Stimulated activated CD8-positive, alpha-beta memory T cell treated with anti-CD3 and anti-CD28 coated beads, Interleukin-2, amount 100 ng/mL, for 48 hours (primary cell): ENCODE measurements at places on chromosomes 5 and 9.

DNA sequence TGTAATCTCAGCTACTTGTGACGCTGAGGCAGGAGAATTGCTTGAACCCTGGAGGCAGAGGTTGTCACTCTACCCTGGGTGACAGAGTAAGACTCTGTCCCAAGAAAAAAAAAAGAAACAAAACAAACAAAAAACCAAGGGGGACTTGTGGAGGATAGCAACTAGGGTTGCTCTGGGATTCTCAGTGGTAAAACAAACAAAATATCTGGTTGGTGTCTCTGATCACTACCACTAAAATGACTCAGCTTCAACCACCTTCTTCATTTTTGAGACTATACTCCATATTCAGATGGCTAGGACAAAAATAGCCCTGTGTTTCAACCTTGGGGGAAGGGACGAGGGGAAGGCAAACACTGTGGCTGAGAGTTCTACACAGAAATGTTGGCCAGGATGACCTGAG lies 110.3 kb downstream of the ARRDC3 start:
- DNase-seq, result no peak

DNA sequence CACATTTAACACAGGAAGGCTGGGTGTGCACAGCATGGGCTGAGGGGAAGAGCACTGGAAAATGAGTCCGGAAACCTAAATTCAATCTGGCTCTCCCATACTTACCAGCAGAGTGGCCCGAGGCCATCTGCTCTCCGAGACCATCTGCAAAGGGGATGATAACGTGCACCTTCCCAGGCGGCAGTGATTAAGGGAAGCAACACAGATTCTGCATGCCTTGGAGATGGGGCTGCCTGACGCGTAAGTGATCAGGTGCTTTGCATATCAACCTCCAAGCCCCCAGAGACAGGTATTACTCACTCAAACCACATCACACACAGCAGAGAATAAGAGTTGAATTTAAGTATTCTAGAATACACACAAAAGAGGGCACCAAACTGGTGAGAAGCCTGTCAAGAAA lies 9.1 kb downstream of the EPB41L4B start:
- no peak for DNase-seq

DNA sequence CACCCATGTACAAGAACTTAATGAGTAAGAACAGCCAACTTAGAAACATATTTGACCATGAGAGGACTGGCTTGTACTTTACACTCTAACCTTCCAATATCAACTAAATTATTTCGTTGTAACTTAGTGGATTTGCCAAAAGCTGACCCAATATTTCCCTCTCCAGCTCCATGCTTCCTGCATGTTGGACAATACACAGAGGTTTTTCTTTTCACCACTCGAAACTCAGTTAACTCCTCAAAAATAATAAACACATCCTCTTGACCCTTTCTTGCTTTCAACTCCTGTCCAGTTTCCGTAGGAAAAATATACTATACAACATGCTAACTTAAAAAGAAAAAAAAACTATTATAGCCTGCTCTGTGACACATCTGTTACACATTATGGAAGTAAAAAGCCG lies 188.9 kb downstream of the MPDZ start:
- DNase-seq, result no peak

GRCh38 chr5:177988989-177989625 lies 6.9 kb downstream of the PROP1 start:
- DNase-seq, result no peak

- DNase-seq, result no peak
Observed at GRCh38 chr9:16625811-16626210, 244.7 kb downstream of the BNC2 start.

- no peak for DNase-seq
Observed at GRCh38 chr5:78591972-78592700, 56.4 kb downstream of the LHFPL2 start.

- DNase-seq, result no peak
Observed at GRCh38 chr5:16909464-16909863, 26.6 kb downstream of the MYO10 start.

GRCh38 chr9:4725706-4726442 lies 15.1 kb downstream of the AK3 start:
- DNase-seq, result no peak

GRCh38 chr5:124627815-124628595 lies 118.4 kb downstream of the ZNF608 start:
- DNase-seq, result no peak

- DNase-seq, result no peak
Observed at GRCh38 chr9:30035761-30036160, 2348.7 kb upstream of the ACO1 start.

DNA sequence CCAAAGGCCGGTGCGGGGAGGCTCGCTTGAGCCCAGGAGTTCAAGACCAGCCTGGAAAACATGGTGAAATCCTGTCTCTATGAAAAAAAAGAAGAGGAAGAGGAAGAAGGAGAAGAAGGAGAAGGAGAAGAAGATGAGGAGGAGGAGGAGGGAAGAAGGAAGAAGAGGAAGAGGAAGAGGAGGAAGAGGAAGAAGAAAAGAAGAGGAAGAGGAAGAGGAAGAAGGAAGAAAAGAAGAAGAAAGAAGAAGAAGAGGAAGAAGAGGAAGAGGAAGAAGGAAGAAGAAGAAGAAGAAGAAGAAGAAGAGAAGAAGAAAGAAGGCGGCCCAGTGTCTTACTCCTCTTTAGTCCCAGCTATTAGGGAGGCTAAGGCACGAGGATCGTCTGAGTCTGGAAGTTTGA lies 44.8 kb upstream of the XPA start:
- no peak for DNase-seq

DNA sequence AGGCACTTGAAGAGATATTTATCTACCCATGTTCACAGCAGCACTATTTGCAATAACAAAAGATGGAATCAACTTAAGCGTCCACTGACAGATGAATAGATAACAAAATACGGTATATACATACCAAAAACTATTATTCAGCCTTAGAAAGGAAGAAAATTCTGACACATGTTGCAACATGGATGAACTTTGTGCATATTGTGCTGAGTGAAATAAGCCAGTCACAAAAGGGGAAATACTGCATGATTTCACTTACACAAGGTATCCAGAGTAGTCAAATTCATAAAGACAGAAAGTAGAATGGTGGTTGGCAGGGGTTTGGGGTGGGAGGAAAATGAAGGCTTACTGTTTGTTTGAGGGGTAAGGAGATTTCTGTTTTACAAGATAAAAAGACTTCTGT lies 66.0 kb downstream of the FBN2 start:
- no peak for DNase-seq

GRCh38 chr5:39412721-39413394 lies 11.9 kb downstream of the DAB2 start:
- DNase-seq, result no peak

DNA sequence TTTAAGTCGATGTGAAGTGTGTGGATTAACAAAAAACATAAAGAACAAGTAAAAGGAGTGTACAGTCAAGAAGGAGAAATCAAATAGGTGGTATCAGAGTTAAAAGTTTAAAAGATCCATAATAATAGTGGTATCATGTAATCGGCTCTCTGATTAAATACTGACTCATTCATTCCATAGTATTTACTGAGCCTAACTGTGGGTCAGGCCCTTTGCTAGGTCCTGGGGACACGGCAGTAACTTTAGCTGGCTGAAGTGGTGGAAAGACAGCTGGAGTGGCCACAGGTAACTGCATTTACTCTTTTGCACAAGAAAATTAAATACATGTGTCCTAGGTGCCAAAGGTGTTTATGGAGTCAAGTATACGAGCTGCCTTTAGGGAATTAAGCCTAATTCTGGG lies 124.0 kb downstream of the GNAQ start:
- no peak for DNase-seq

DNA sequence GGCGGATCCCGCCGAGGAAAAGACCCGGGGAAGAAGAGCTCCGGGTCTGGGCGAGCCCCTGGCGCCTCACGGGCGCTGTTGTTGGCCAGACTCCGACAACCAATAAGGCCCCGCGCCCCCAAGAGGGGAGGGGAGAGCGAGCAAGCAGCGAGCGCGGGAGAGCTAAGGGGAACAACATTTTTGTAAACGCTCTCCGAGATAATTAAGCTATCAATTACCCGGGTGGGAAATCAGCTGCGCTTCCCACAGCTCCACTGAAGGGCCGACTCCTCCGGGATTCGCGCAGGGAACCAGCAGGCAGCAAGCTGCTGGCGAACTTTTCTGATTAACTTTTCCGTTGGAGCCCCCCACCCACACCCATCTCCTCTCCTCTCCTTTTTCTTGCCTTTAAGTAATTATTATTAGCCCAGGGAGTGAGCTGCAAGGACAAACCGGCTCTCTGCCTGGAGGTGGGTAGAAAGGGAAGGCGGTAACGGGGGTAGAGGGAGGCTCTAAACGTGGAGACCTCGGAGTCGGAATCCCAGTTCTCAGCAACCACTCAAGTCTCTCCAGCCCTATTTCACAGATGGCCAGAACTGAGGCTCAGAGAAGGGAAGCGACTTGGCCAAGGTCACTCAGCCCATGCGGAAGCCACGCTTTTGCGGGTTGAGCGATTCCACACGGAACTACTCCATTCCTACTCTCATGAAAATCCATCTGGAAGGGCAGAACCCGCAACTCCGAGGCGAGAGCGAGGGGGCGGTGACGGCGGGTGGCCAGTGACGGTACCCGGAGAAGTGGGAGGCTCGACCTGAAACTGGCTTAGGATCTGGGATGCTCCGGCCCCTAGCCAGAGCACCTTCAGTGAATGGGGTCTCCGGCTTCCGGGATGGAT lies 1.3 kb downstream of the ASTN2 start:
- no peak for DNase-seq

GRCh38 chr5:21834863-21835262 lies 1018.3 kb downstream of the CDH12 start:
- DNase-seq, result no peak

DNA sequence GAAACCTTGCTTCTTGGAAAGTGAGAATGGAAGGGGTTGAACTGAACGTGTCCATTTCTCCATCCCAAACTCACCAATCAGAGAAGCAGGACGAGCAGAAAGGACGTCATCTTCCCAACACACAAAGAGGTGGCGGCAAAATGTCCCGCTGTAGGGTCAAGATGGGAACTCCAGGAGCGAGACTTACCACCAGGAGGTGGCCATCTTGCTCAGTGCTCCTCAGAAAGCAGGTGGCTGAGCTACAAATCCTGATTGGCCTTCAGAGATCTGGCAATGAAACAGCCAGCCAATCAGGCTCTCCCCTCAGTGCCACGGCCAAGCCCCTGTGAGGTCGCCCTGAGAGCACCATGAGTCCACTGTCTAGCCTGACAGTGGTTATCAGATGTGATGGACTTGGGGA lies 259.0 kb downstream of the NDUFS4 start:
- no peak for DNase-seq

DNA sequence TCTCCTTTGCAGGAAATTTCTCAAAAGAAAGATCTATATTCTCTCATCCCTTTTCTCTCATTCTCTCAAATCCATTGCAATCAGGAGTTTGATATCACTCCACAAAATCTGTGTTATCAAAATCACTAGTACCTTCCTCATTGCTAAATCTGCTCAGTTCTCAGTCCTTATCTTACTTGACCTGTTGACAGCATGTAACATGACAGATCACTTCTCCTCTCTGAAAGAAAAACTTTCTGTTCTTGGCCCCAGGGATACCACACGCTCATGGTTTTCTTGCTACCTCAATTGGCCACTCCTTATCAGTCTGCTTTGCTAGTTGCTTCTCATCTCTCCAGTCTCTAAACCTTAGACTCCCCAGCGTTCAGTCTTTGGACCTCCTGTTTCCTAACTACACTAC lies 22.1 kb downstream of the SRP19 start:
- no peak for DNase-seq

DNA sequence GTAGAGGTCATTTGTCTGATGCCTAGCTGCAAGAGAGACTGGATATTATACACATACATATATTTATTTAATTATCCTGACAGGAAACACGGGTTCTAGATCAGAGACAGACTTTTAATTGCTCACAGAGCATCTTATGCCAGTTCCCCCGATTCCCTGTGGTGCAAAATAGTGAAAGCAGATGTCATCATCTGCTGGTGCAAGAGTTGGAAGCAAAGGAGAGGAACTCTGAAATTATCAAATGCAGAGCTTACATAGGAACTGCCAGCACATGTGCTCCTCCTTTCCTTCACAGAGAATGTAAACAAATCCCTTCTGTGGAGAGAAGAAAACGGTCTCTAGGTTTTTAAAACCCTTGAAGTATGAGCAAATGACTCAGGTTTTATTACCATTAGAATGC lies 69.3 kb downstream of the DTWD2 start:
- no peak for DNase-seq

DNA sequence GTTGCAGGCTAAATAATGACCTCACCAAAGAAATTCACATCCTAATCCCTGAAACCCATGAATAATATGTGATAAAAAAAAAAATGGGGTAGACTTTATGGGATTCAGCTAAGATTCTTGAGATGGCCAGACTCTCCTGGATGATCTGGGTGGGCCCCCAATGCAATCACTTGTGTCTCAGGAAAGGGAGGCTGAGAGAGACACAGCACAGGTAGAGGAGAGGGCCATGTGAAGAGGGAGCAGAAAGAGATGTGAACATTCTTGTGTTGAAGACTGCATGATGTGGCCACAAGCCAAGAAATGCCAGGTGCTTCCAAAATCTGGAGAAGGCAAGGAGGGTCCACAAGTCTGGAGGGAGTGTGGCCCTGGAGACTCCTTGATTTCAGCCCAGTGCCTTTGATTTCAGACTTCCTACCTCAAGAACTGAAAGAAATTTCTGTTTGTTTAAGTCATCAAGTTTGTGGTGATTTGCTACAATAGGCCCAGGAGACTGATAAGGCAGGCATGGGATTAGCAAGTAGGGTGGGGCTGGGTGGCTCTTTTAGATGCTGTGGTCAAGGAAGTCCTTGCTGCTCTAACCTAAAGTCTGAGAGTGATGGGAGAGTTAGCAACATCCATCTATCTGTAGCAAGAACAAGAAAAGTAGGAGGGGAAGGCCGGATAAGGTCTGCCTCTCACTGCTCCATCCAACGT lies 86.6 kb upstream of the FAM120A start:
- DNase-seq, result no peak

GRCh38 chr5:33008751-33009418 lies 297.8 kb downstream of the NPR3 start:
- DNase-seq, result no peak

- DNase-seq, result no peak
Observed at GRCh38 chr9:23123048-23123632, 676.5 kb downstream of the DMRTA1 start.

- no peak for DNase-seq
Observed at GRCh38 chr5:84130006-84130580, 254.6 kb downstream of the EDIL3 start.

- DNase-seq, result no peak
Observed at GRCh38 chr5:60959156-60959555, 14.2 kb downstream of the NDUFAF2 start.

- no peak for DNase-seq
Observed at GRCh38 chr9:109723781-109724180, 56.2 kb upstream of the PALM2AKAP2 start.

- no peak for DNase-seq
Observed at GRCh38 chr9:101832486-101832885, 94.0 kb upstream of the GRIN3A start.

GRCh38 chr5:74013222-74013621 lies 387.2 kb downstream of the ARHGEF28 start:
- no peak for DNase-seq
